ENCODE measurements at places on chromosomes 13 and 19.

DNA sequence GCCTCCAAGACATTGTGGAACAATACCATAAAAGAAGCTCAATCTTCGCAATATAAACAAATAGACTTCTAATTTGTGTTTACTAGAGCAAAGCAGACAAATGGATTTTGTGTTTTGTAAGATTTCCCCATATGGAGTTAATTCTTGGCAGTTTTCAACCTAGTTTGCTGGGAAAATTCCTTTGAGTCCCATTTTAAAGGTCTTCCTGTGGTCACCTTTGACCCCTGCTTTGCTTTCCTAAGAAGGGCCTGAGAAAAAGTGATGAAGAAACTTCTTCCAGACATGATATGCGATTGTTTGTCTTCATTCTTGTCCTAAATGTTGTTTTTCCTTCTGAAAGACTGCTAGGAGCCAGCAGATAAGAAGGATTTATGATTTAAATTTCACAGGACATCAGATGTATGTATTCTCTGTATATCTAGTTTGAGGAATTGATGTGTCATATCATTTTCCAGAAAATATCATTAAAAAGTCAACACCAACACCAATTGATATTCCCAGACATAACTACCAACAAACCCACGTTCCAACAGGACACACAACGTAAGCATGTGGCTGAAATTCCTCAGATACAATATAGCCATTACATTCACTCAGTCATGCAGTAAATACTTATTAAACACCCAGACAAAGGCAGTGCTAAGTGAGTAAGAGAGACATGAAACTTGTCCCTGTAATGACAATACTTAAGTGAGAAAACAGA, 276.4 kb downstream of the LHFPL6 start:
- no peak for DNase-seq

GRCh38 chr13:111662451-111662850, 342.0 kb downstream of the TEX29 start:
- no peak for DNase-seq

GRCh38 chr19:670609-671075, 5.5 kb upstream of the FSTL3 start:
- DNase-seq: no peak

DNA sequence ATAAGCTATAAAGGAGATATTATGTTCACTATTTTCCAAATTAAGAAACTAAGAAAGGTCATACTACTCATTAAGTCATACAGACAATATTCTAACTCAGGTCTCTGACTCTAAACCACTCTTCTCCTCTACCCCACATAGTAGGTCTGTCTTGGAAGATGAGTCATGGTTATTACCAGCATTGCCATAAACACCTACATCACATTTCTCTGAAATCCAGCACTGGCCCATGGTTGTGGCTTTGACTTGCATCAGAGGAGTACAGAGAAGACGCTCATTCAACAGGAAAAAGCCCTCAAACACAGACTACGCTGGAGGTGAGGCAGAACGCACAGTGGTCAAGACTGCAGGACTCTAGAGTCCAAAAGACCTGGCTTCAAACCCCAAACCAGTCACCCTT, 476.8 kb downstream of the COG6 start:
- DNase-seq: no peak

- no peak for DNase-seq
These were observed 4.9 kb upstream of the ZSWIM4 start for GRCh38 chr19:13790354-13790753.

DNA sequence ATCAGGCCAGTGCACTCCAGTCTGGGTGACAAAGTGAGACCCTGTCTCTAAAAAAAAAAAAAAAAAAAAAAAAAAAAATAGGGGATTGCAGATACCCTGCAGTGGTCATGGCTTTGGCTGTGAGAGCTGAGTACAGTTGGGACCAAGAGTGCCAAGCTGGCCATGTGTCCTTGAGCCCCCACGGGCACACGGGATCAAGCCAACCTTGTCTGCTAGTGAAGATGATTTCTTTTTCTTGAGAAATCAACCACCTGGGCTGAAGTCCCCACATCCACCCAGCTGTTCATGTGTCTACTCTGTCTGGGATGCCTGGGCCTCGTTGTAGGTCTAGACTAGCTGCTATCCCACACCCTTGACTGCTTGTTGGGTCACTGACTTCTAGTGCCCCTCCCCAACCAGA, 34.0 kb downstream of the CERS4 start:
- no peak for DNase-seq

DNA sequence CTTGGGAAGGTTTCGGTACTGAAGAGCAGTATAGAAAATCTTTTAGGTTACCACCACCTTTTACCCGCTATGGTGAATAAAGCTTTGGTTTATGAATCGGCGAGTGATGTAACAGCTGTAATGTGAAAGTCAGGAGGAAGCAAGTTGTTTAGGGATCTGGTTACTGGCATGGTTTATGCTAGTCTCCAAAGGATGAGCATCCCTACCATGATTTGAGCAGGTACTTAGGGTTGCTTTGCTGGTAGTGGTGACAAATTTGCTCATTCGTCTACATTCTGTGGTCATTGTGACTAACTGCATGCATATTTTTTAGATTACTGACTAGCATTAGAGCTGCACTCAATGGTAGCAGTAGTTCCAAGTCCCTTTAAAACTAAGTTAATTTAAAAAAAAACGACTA, 104.1 kb downstream of the FRY start:
- DNase-seq: peak; percentile 27

- no peak for DNase-seq
These were observed 514 bp downstream of the PRKACA start for GRCh38 chr19:14116918-14117578.

DNA sequence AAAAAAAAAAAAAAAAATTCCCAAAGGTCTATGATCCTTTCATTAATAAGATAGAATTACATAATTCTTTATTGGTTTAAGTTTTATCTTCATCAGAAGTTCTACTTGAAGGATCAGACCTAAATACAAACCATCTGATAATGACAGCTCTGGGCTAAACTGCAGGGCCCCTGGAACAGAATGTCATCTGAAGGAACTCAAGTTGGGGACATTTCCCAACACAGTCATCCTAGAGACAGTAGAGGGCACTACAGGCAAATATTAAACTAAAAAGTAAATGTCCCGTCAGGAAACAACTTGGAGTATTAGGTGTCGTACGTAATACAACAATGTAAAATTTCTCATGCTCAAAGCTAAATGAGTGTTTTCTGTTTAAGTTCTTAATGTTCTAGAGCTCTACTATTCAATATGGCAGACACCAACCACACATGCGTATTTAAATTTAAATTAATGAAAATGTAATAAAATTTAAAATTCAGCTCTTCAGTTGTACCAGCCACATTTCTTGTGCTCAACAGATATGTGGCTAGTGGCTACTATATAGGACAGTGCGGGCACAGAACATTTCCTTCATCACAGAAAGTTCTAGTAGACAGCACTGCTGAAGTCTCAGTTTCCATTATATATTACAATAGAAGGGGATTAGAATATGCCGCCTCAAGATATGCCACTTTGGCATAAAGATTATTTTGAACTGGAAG, 21.8 kb upstream of the NAXD start:
- peak; percentile 62 for DNase-seq

DNA sequence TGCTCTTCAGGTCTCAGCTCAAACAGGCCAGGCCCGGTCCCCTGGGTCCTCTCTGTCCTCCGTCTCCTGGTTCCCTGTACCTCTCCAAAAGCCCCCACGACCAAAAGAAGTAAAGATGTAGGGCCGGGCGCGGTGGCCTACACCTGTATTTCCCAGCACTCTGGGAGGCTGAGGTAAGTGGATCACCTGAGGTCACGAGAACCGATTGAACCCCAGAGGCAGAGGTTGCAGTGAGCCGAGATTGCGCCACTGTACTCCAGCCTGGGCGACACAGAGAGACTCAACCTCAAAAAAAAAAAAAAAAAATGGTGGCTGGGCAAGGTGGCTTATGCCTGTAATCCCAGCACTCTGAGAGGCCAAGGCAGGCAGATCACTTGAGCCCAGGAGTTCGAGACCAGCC, 22.0 kb upstream of the BCL3 start:
- DNase-seq: no peak

- no peak for DNase-seq
These were observed 44.5 kb upstream of the MIR17HG start for GRCh38 chr13:91303031-91303430.

Measured in RCC 7860 (cell line).